ENCODE measurements at places on chromosomes 1 and 21.
A peak's percentile ranks its signal among the peaks of the same experiment; 100 is the strongest.

DNA sequence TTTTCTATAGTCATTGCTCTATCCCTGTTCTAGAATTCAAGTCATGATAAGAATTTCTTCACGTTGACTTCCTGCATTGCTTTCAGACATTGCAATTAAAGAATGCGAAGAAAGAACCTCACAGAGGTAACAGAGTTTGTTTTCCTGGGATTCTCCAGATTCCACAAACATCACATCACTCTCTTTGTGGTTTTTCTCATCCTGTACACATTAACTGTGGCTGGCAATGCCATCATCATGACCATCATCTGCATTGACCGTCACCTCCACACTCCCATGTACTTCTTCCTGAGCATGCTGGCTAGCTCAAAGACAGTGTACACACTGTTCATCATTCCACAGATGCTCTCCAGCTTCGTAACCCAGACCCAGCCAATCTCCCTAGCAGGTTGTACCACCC, 10.6 kb downstream of the APCS start:
- DNase-seq, result no peak

- DNase-seq, result no peak
Measured at GRCh38 chr1:3074800-3075199, 5.8 kb downstream of the PRDM16 start.

- no peak for DNase-seq
Measured at GRCh38 chr1:14552246-14552965, 46.1 kb upstream of the KAZN start.

DNA sequence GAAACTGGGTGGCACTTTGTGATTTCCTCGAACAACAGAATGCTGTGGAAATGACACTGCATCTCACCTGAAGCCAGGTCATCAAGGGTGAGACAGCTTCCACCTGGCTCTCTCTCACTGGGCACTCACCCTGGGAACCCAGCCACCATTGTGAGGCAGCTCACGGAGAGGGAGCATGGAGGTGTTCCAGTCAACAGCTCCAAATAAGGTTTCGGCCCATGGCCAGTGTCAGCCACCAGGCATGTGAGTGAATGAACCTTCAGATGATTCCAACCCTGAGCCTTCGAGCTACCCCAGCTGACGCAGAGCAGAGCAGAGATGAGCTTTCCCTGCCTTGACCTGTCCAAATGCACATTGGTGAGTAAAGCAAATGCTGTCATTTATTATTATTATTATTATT, 58.1 kb downstream of the SYDE2 start:
- DNase-seq, result no peak

- no peak for DNase-seq
Measured at GRCh38 chr1:2174348-2175054, 20.1 kb downstream of the FAAP20 start.

DNA sequence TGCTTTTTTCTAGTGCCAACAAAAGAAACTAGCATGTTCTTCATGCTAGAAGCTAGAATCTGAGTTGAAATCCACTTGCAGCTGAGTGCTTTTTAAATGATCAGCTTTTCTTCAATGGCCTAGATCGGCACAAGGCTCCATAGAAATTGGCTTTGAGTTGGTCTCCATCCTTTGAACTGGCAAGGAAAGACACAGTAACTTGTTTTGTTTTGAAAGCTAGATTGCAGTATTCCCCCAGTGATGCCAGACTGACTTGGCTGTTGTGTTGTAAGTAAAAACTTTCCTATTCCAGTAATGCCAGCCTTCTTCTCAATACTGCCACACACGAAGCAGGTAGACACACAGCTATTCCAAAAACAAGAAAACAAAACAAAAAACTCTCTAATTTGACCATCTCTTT, 139.1 kb downstream of the FMN2 start:
- DNase-seq, result no peak

DNA sequence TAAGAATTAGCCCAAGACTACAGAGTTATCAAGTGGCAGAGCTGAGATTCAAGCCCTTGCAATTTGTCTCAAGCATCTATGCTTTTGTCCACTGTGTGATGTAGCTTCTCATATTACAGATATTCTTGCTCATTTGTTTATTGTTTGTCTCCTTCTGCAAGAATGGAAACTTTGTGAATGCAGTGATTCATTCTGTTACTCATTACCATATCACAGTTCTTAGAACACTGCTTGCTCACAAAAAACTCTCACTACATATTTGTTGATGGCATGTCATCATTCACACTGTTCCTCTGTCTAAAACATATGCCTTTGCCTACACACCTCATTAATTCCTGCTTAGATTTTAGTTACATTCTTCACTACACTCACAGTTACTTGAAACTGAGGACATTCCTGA, 1198.9 kb downstream of the PLA2G4A start:
- no peak for DNase-seq

- DNase-seq, result no peak
Measured at GRCh38 chr1:42463921-42464320, 835 bp downstream of the CCDC30 start.

- no peak for DNase-seq
Measured at GRCh38 chr1:8379513-8380186, 61.7 kb downstream of the SLC45A1 start.

GRCh38 chr1:230120921-230121381, 53.9 kb downstream of the GALNT2 start:
- DNase-seq, result no peak

DNA sequence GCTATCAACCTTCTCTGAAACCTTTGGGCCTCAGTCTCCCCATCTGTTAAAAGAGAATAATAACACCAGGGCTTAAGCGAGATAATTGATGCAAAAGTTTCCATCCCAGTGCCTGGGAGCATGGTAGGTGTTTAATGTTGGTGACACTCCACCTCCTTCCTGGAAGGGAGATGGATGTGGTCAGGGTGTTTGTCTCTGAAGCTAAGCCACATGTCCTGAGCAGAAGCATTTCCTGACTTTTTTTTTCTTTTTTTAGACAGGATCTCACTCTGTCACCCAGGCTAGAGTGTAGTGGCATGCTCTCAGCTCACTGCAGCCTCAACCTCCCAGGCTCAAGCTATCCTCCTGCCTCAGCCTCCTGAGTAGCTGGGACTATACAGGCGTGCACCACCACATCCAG, 72.6 kb upstream of the HMGB4 start:
- no peak for DNase-seq

DNA sequence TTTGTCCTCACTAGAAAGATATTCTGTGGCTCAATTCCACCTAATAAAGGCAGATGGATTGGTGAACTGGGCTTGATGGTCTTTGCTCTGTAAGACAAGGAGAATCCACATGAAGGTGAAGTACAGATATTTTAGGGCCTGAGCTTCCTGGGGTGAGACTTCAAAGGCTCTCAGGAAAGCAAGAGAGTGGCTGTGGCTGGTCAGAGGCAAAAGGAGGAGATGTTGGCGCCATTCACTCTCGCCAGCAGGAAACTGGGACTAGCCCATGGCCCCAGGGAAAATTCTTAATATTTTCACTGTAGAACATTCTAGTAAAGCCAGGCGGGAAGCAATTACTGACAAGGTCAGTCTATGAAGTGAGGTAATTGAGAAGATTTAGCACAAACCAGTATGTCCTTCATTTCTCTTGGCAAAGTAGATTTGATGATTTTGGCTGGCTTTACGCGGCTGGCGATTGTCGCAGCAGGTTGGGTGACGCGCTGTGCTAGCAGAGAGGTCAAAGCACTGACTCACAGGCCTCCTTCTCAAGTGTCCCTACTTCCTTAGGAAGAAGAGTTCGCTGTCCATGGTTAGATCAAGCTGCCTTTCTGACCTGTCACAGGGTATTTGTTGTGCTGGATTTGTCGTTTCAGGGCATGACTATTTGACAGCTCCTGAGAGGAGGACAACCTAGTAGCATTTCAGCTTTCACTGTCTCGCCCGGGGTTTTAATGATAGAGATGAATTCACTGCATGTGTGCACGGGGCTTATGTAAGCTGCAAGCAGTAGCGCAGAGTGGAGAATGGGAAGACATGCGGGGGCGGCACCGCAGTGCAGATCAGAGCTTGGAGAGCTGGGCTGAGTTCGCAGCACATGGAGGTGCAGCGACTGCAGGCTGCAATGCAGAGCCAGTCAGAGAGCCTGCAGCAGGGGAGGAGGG, 32.7 kb downstream of the XCL1 start:
- no peak for DNase-seq

DNA sequence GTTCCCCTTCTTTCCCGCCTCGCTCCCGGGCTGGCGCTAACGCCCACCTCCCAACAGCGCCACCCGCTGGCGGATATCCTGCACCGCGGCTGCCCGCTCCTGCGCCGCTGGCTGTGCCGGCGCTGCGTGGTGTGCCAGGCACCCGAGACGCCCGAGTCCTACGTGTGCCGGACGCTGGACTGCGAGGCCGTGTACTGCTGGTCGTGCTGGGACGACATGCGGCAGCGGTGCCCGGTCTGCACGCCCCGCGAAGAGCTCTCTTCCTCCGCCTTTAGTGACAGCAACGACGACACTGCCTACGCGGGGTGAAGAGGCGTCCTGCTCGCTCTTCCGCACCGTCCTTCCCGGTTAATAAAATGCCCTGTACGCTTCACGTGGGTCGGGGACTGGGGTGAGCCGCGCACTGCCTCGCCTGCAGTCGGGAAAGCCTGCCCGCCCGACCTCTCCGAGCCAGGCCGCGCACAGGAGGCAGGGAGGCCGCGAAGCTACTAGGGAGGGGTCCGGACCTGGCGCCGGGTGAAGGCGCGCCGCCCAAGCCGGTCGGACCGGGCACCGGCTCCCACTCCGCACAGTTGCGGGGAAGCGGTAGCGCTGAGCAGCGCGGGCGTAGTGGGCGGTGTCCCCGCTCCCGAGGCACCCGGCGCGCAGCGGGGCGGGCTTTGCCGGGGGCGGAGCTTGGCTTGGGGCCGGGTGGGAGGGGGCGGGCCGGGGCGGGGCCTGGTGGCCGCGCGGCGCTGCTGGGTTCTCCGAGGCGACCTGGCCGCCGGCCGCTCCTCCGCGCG, at the start of gene ADAM15:
Gene ADAM15 (plus strand): TSS at position 757 of the 782 bp plus-strand sequence. CDS start 71 bp downstream, outside the sequence.
- DNase-seq, result peak; percentile 64

DNA sequence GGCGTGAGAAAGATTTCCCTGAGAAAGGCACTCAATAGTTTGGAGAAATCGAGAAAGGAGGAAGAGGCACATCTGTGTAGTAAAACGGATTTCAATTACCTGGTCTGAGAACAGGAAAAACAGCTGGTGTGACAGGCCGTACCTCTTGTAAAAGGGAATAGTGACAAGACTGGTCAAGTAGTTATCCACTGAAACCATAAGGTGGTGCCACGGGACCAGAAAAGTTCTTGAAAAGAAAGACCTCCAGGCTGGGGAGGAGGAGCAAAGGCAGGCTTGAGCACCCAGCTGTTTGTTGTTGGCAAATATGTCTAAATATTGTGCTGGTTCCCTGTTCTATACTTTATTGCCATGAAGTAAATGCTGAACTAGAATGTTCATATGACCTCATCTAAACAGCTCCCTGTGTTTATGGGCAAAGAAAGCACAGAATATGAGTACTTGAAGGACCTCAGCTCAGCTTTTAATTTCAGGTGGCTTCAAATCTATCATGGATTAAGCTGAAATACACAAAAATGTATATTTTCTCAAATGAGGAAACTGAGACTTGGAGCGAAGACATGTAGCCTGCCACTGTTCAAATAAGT, 4.0 kb downstream of the HAO2 start:
- DNase-seq, result no peak

- DNase-seq, result no peak
Measured at GRCh38 chr21:34545079-34545884, 33.3 kb upstream of the KCNE1 start.

DNA sequence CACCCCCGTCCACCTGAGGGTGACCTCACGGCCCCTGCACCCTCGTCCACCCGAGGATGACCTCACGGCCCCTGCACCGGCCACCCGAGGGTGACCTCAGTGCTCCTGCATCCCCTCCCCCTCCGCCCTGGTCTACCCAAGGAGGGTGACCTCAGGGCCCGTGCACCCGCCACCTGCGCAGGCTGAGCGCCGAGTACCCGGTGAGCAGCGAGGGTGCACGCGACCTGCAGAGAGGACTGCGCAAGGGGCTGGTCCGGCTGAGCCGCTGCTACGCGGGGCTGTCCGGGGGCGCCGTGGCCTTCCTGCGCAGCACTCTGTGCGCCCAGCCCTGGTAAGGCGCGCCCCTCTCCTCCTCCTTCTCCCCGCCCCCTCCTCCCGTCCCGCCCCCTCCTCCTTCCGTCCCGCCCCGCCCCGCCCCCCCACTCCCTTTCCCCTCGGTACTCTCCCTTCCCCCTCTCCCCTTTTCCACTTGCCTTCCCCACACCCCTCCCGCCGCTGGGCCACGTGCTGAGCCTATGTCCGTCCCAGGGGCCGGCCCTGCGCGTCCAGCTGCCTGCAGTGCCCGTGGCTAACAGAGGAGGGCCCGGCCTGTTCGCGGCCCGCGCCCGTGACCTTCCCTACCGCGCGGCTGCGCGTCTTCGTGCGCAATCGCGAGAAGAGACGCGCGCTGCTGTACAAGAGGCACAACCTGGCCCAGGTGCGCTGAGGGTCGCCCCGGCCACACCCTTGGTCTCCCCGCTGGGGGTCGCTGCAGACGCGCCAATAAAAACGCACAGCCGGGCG, 28.4 kb downstream of the TRIM11 start:
- DNase-seq, result no peak

DNA sequence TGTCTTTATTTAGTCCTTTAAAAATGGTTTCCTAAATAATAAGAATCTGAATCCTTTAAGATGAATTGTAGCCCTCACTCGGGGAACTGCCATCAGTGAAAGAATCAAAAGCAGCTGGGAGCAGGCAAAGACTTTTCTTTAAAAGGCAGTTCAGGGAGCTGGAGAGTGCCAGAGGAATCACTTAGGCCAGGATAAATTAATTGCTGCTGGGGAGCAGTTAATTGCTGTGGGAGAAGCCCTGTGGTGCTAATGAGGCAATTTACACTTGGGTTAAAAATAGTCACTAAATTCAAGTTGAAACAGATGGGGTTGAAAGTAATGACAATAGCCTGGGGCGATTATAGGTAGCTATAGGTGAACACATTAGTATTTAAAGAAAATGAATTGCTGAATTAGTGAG, 38.7 kb upstream of the COL24A1 start:
- no peak for DNase-seq

- no peak for DNase-seq
Measured at GRCh38 chr1:147837964-147838292, 64.7 kb upstream of the GJA8 start.

- no peak for DNase-seq
Measured at GRCh38 chr1:161840363-161840762, 74.2 kb downstream of the ATF6 start.

GRCh38 chr1:223765719-223766340, 53.5 kb downstream of the CAPN2 start:
- DNase-seq, result no peak

GRCh38 chr1:93775224-93775623, 93.6 kb upstream of the BCAR3 start:
- no peak for DNase-seq

DNA sequence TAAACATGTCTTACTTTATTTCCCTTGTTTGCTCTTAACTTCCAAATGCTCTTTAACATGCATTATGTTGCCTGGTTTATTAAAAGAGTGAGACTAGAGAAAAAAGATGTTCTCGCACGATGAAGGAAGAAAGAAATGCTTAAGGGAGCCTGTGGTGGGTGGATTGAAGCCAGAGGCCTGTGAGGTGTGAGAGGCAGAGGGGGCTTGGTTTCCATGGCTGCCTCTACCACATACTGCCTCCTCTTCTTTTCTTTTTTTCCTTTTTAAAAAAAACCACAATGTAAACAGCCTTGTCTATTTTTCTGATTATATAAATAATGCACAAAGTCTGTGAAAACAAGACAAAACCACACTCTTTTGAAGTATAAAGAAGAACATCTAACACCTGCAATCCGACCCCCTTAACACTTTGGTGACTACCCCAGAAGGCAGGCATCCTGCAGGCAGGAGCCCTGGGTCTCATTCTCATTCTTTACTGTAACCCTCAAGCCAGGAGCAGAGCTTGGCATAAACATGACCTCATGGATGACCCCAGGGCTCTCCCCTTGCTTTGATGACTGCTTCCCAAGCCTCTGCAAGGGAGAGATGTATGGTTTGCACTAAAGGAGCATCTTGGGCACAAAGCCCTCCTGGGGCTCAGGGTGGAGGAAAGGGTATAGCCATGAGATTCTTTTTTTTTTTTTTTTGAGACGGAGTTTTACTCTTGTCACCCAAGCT, 10.1 kb upstream of the PARP1 start:
- DNase-seq, result no peak

Measured in activated CD4-positive, CD25-positive, alpha-beta regulatory T cell (primary cell).